ENCODE measurements at places on chromosomes 12 and 14. TPM values are rescaled to one million over a fixed set of nuclear protein-coding genes. Genes with fewer than 3 reads are reported as not detected.

The CLEC12A gene
- 43.4 TPM for total RNA-seq

The IL26 gene
- not detected for total RNA-seq

DNA sequence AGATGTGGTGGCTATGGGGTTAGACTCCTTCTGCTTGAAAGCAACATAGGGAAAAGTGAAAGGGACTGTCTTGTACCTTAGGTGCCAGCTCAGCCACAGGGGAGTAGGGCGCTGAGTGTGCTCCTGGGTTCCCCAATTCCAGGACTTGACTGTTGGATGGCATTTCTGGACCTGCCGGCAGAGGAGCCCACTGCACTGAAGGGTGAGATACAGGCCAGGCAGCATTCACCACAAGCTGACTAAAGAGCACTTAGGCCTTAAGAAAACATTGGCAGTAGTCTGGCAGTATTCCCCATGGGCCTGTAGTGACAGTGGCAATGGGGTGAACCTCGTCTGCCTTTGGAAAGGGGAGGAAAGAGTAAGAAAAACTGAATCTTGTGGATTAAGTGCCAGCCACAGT, 67.1 kb upstream of the TMTC2 start:
- no peaks in the 10 kb centered on the region for H3K36me3 ChIP-seq
- no peaks in the 10 kb centered on the region for H3K27me3 ChIP-seq
- H3K4me1 ChIP-seq, result no peaks in the 10 kb centered on the region
- no peak for DNase-seq

DNA sequence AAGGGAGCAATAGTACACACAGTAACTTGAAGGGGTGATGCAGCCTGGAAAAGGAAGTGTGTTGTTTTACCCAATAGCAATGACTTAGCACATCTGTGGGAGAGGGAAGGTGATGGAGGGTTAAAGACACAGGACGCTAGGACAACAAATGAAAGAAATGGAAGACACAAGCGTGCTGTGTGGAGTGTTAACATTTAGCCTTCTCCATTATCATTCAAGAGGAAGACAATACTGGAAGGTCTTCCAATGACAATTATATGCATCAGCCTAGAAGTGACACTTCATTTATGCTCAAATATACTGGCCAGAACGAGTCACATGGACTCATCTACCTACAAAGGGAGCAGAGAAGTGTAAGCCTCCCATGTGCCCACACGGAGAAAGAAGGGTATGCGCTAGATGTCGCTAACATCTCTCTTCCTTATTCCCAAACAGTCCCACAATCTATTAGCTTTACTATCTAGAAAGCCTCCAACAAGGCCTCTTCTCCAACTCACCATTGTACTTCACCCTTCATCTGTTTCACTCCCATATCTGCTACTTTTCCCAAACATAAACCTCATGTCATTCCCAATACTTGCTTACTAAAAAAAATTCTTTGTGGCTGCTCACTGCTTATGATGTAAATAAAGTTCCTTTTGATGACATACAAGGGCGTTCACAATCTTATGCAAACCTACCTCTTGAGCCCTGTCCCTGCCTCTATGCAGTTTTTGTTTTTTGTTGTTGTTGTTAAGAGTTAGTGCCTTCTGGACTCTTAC, 20.3 kb downstream of the PPM1H start:
- DNase-seq, result no peak
- H3K4me3 ChIP-seq, result no peak overlapping the region
- no peaks in the 10 kb centered on the region for H3K36me3 ChIP-seq
- H3K27ac ChIP-seq, result no peak overlapping the region

GRCh38 chr12:29741342-29742241, 42.1 kb downstream of the TMTC1 start:
- H3K36me3 ChIP-seq, result no peaks in the 10 kb centered on the region
- H3K27me3 ChIP-seq, result no peaks in the 10 kb centered on the region
- H3K27ac ChIP-seq, result peak overlapping the region; percentile 55
- no peak for DNase-seq
- H3K4me3 ChIP-seq, result no peak overlapping the region
- H3K4me1 ChIP-seq, result no peaks in the 10 kb centered on the region

The TAS2R13 gene
- total RNA-seq, result 1.3 TPM

The GOLGA3 gene
- 65.3 TPM for total RNA-seq

DNA sequence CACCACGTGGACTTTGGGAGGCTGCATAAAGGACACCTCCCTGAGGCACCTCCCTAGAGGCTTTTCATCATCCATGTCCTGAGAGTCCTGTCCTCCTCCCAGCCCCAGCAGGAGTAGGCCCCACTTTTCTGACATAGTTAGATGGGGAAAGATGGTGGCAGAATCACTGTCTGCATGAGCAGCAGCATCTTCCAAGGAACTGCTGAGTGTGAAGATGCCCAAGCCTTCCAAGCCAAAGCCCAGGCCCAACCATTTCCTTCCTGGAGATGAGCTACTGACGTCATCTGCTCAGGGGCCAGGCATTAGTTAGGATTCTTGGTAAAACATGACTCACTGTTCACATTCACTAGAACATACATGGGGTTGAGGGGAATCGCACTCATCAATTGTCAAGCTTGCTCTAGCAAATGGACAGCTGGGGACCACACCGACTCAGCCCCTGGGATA, 37.3 kb downstream of the VDR start:
- peaks cover 19% of the 10 kb centered on the region for H3K4me1 ChIP-seq
- no peak overlapping the region for H3K27ac ChIP-seq
- H3K36me3 ChIP-seq, result peaks cover 6% of the 10 kb centered on the region
- H3K4me3 ChIP-seq, result no peak overlapping the region
- DNase-seq, result no peak

The SSPN gene
- 15.6 TPM for total RNA-seq

DNA sequence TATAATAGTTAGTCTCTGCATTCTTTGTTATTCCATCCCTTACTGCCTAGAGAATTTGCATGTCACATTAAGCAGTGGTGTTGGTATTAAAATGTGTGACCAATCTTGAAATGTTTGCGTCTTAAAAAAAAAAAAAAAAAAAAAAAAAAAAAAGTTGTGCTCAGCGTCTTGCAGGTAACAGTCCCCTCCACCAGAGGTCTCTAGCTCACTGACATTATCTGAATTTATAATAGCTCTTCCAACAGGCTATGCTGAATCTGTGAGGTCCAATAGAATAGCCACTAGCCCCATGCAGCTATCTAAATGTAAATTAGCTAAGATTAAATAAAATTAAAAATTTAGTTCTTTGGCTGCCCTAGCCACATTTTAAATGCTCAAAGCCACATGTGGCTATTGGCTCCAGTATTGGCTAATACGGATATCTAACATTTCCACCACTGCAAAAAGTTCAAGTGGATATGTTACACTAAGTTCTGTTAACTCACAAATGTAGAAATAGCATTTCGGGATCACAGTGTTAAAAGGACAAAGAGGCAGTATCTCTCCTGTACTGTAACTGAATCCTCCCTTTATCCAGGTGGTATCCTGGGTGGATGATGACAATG, 28.7 kb downstream of the NKX2-8 start:
- no peak for DNase-seq
- no peaks in the 10 kb centered on the region for H3K27me3 ChIP-seq
- H3K27ac ChIP-seq, result no peak overlapping the region
- H3K4me3 ChIP-seq, result no peak overlapping the region
- no peaks in the 10 kb centered on the region for H3K36me3 ChIP-seq

The PPP1R1A gene
- not detected for total RNA-seq

The GLS2 gene
- 5.5 TPM for total RNA-seq

The ZDHHC22 gene
- not detected for total RNA-seq

- peaks cover 20% of the 10 kb centered on the region for H3K4me1 ChIP-seq
- H3K36me3 ChIP-seq, result peaks cover 21% of the 10 kb centered on the region
- no peaks in the 10 kb centered on the region for H3K27me3 ChIP-seq
- peak overlapping the region; percentile 97 for H3K27ac ChIP-seq
Measured at GRCh38 chr14:24094841-24095270, 745 bp downstream of the PCK2 start.

GRCh38 chr12:49030714-49031572, 12.4 kb upstream of the PRKAG1 start:
- no peaks in the 10 kb centered on the region for H3K27me3 ChIP-seq
- no peak overlapping the region for H3K4me3 ChIP-seq
- H3K27ac ChIP-seq, result no peak overlapping the region

The SOAT2 gene
- not detected for total RNA-seq

- H3K4me1 ChIP-seq, result peaks cover 26% of the 10 kb centered on the region
- peak within 1 kb of the TSS; percentile 55 for H3K4me3 ChIP-seq
- H3K36me3 ChIP-seq, result no peaks in the 10 kb centered on the region
Measured at GRCh38 chr12:53751336-53752191, at the start of gene CISTR. TSS of gene CISTR (minus strand) at chr12:53751979.

The RITA1 gene
- 16.4 TPM for total RNA-seq

The NXPH4 gene
- total RNA-seq, result not detected

- peak; percentile 48 for DNase-seq
- no peaks in the 10 kb centered on the region for H3K4me1 ChIP-seq
- H3K27ac ChIP-seq, result no peak overlapping the region
- H3K27me3 ChIP-seq, result no peaks in the 10 kb centered on the region
- H3K4me3 ChIP-seq, result no peak overlapping the region
Measured at GRCh38 chr14:99136047-99136400, 136.0 kb downstream of the BCL11B start.

GRCh38 chr12:82461393-82461792, 103.1 kb downstream of the METTL25 start:
- H3K27me3 ChIP-seq, result no peaks in the 10 kb centered on the region
- H3K4me3 ChIP-seq, result no peak overlapping the region
- peaks cover 26% of the 10 kb centered on the region for H3K36me3 ChIP-seq
- no peak for DNase-seq
- H3K4me1 ChIP-seq, result no peaks in the 10 kb centered on the region

The ACOT6 gene
- not detected for total RNA-seq

The C12orf50 gene
- not detected for total RNA-seq

The PPP1R13B gene
- total RNA-seq, result 78.5 TPM

DNA sequence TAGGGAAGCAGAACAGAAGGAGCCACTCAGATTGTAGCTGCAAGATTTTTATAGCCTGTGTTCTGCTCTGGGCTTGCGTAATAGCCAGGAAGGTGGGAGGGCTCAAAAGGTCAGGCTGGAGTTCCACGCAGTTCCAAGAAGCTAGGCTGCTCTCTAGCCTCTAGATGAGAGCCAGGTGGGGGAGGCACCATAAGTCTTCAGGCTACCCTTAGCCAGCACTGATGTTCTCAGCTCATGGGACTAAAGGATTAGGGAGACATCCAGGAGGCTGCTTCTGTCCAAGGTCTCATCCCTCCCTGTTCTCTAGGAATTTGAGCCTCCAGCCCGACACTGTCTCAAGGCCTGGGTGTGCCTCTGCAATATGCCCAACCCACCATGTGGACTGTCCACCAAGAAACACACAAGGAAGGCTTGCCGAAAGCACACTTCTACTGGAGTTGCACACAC, 1.7 kb downstream of the LMBR1L start:
- peak overlapping the region; percentile 72 for H3K4me3 ChIP-seq
- DNase-seq, result peak; percentile 73
- H3K36me3 ChIP-seq, result peaks cover 19% of the 10 kb centered on the region

The IFI27L2 gene
- 32.4 TPM for total RNA-seq

The C1QL4 gene
- not detected for total RNA-seq

- H3K27ac ChIP-seq, result no peak overlapping the region
- no peaks in the 10 kb centered on the region for H3K4me1 ChIP-seq
- no peaks in the 10 kb centered on the region for H3K36me3 ChIP-seq
- DNase-seq, result no peak
- no peak overlapping the region for H3K4me3 ChIP-seq
Measured at GRCh38 chr12:130477266-130477665, 139.6 kb downstream of the PIWIL1 start.

DNA sequence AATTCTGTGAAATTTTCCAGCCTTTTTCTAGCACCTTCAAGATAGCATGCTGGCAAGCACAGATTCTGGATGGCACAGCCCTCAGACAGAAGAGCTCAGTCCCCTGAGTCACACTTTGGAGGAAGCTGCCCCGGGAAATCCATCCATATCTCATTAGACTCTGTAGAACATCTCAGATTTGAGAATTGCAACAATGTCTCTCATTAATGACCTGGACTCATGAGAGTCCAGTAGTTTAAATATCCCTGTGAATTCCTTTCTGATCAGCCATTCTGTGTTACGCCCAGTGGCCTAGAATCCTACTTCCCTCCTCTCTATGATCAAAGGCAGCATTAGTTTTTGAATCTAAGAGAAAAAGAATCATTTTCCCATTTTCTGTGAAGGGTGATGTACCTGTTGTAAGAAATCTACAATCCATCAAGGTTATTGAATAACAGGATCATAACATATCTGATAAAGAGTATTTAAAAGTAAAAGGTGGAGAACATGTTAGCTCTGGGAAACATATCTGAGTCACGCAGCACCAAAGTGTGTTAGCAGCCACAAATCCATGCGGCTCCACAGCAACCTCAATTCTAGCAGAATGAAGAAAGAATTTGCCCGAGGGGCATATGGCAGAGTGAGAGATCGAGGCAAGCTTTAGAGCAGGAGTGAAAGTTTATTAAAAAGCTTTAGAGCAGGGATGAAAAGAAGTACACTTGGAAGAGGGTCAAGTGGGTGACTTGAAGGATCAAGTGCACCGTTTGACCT, 855.6 kb upstream of the TMEM132C start:
- H3K27me3 ChIP-seq, result no peaks in the 10 kb centered on the region
- no peak for DNase-seq
- no peaks in the 10 kb centered on the region for H3K4me1 ChIP-seq
- H3K27ac ChIP-seq, result no peak overlapping the region
- no peak overlapping the region for H3K4me3 ChIP-seq

DNA sequence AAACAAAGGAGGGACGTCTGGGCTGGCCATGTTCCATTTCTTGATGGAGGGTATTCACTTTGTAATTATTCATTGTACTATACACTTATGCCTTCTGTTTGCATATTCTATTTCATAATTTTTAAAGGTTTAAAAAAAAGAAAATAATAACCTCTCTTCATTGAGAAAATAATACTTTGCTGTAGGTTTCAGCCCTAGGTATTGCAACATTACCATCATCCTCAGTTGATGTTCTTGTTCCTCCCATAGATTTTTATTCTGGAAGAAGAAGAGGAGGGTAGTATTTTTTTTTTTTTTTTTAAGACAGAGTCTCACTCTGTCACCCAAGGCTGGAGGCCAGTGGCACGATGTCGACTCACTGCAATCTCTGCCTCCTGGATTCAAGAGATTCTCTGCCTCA, 54.7 kb downstream of the PHLDA1 start:
- no peaks in the 10 kb centered on the region for H3K27me3 ChIP-seq
- no peaks in the 10 kb centered on the region for H3K36me3 ChIP-seq
- H3K4me3 ChIP-seq, result no peak overlapping the region
- peaks cover 59% of the 10 kb centered on the region for H3K4me1 ChIP-seq
- DNase-seq, result no peak

All from upper lobe of right lung (tissue), 1 donor.